ENCODE measurements at places on chromosomes 16 and 17. TPM values are rescaled to one million over a fixed set of nuclear protein-coding genes. Genes with fewer than 3 reads are reported as not detected.

DNA sequence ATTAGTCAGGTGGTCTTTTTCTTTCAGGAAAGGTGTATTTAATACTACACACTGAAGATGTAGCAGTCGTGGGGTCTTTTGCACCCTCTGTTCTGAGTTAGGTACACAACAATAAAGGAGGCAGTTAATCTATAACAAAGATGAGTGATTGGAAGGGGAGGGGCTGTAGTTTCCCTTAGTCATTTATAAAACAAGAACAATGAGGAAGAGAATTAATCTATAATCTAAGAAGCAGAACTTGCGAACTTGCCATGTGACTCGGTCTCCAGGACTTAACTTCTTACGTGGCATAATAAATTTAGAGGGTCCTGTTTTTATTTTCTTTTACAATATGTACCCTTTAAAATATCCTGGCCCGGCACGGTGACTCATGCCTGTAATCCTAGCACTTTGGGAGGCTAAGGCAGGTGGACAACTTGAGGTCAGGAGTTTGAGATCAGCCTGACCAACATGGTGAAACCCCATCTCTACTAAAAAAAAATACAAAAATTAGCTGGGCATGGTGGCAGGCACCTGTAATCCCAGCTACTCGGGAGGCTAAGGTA lies 8.6 kb upstream of the APPBP2 start:
- DNase-seq = no peak

DNA sequence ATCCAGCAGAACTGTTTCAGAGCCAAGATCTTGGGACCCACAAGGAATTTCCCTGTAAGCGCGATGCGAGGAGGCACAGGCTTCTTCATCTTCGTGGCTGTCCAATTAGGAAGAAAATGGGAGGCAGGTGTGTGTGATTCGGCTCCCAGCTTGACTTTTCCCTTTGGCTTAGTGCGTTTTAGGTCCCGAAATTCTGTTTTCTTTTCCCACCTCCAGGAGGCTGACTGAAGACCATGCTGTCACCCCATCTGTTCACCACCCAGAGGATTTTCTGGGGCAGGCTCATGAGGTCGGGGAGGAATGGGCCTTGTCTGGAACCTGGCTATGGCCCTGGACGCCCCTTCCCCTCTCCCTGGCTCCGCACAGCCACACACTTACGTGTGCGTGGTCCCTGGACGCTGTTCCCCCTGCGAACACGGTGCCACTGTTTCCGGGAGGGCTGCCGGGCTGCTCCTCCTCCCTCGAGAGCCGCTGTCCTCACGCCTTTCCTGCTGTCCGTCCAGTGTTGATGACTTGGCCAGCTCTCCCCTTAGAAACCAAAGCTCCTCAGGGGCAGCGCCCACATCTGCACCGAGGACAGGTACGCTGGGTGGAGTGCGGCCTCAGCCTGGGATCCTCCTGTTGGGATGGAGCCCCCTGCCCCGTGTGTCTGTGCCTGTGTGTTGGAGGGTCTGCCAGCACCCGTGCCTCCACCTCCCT lies 2.7 kb upstream of the PABPN1L start:
- DNase-seq = no peak

DNA sequence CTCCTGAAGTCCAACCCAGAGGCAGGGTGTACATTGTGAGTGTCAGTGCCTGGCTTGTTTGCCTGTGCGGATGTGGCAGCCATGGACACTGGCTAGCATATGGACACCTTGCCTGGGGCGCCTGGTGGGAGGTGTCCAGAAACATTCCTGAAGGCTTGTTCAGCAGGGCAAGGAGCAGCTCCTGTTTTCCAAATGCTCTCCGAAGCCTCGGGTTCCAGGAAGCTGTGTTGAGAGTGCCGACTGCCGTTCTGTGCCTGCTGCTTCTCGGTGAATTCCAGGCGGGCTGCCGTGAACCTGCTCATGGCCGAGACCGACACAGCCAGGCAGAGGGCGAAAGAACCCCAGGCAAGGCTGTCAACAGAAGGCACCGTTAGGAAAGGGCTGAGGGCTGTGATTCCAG lies 10.9 kb upstream of the DHRS7C start:
- peak; percentile 51 for DNase-seq

CSH2 gene
- not detected for total RNA-seq

DNA sequence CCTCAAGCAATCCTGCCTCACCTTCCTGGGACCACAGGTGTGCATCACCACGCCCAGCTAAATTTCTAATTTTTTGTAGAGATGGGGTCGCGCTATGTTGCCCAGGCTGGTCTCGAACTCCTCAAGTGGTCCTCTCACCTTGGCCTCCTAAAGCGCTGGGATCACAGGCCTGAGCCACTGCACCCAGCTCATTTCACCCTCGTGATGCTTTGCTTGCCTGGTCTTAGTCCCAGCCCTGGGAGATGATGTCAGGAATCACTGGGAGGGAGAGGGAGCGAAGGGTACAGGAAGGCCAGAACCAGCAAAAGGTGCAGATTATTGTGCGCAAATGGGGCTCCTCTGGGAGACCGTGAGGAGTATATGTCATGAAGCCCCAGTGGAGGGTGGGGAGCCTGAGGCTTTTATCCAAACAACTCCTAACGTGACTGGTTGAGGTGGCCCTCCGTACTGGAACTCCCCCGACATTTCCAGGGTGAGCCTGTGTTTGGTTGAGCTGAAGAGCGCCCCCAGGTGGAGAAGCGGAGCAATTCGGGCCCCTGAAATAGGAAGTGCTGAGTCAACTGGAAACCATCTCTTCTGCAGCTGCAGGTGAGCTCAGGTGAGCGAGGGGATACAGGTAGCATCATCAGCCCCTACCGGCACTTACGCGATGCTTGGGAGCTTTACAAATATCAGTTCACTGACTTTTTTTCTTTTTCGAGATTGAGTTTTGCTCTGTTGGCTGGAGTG lies 41.2 kb upstream of the HAPSTR1 start:
- no peak for DNase-seq

PITPNM3 gene
- 0.59 TPM for total RNA-seq

- DNase-seq = no peak
Measured at GRCh38 chr16:7380911-7381310, 48.3 kb downstream of the RBFOX1 start.
